ENCODE measurements at places on chromosomes 7 and 10. TPM values are rescaled to one million over a fixed set of nuclear protein-coding genes. Genes with fewer than 3 reads are reported as not detected.
A peak's percentile ranks its signal among the peaks of the same experiment; 100 is the strongest.

KLF14 gene
- total RNA-seq: not detected

EFCAB10 gene
- total RNA-seq: 3.2 TPM

GRCh38 chr10:107616031-107616430 is 451.5 kb upstream of the SORCS1 start:
- no peak for DNase-seq

RBM20 gene
- 0.37 TPM for total RNA-seq

DNA sequence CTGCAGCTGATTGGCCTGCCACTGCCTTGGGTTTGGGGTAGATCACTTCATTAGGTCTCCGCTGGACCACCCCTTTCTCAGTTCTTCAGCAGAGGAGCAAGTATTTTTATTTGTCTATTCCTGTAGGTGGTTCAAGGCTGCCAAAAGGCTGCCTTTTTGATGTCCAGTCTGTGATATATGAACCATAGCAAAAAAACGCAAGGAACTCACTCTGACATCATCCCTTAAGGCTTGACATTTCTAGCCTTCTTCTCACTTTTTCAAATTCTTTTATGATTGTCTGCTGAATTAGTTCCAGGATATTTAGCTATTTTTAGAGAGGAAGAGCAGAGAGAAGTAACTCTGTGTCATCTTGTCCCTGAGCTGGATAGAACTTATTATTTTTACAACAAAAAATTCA is 269.2 kb downstream of the BAMBI start:
- no peak for DNase-seq

DNA sequence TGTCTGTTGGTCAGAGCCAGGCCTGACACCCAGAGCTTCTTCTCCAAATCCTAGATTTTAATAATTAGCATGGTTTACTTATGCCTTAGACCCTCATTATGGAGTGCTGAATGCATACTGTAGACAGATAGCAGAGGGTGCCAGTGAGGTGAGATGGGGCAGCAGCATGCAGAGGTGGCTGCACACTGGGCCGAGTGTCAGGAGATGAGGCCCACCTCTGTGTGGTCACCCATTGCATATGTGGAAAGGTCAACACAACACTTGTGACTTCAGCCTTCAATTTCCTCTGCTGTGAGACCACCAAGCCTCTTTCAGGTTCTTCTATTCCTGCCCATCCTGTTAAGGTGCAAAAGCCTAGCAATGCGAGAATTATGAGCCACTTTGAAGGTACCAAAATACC is 39.7 kb upstream of the NMT2 start:
- DNase-seq: no peak

GRCh38 chr10:122459561-122460273 is 1.6 kb upstream of the HTRA1 start:
- no peak for DNase-seq

DNA sequence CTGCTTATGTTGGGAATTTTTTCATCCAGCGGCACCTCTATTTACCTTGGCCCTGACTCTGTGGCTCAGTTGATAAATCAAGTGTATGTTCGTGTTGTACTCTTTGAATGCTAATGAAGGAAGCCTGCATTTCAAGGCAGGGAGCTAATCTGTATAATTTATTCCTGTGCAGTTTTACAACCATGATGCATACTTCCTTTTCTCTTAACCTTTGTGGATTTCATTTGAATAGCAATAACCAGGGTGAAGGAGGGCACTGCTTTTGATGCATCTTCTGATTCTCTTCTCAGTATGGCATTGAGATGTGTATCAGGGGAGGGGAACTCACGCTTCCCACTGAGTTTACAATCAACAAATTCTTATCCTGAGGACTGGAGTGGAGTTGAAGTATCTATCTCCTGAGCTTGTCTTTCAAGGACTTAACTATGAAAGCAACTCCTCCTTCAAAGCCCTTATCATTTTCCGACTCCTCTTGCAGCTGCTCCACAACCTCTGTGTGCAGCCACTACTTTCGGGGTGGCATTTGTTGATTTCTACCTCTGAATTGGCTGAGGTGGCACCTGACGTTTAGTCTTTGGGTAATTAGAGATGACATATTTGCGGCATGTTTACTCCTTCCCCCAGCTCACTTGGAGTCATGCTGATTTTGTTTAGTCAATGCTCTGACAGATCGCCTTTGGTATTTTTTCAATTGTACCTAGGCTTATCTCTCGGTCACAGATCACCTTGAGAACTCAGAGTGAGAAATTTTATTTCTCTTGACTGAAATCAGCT is 275.2 kb downstream of the PHTF2 start:
- no peak for DNase-seq

DNA sequence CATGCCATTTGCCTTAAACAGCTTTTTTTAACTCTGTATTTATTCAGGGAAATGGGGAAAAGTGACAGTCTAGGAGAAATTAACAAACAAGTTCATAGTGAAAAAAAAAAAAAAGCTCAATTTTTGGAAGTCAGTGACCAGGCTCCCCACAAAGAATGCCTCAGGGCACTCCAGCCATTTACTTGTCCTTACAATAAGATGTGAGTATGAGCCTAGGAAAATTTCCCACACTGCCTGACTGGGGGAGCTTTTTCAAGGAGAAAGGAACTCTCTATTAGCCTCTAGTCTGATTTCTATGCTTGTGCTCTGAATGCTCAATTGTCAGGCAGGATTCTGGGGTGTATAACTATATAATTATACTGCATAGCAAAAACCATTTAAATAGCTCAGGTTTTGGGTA is 74.9 kb upstream of the NRBF2 start:
- no peak for DNase-seq

DNA sequence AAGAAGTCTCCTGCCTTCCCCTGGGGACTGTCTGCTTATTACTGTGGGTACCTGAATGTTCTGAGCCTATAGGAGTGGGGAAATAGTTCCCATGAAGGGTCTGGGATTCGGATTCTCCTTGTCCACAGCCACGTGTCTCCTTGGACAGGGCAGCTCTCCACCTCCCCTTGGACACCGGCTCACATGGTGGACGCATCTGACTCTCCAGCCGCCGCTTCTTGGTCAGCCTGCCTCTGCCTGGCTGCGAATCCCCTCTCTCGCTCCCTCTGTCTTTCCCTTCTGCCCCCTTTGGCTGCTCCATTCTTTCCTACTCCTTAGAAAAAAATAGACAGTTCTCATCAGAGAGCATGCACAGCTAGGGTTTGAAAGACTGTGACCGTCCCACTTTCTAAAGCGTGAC is 46.9 kb downstream of the JAKMIP3 start:
- no peak for DNase-seq

DNA sequence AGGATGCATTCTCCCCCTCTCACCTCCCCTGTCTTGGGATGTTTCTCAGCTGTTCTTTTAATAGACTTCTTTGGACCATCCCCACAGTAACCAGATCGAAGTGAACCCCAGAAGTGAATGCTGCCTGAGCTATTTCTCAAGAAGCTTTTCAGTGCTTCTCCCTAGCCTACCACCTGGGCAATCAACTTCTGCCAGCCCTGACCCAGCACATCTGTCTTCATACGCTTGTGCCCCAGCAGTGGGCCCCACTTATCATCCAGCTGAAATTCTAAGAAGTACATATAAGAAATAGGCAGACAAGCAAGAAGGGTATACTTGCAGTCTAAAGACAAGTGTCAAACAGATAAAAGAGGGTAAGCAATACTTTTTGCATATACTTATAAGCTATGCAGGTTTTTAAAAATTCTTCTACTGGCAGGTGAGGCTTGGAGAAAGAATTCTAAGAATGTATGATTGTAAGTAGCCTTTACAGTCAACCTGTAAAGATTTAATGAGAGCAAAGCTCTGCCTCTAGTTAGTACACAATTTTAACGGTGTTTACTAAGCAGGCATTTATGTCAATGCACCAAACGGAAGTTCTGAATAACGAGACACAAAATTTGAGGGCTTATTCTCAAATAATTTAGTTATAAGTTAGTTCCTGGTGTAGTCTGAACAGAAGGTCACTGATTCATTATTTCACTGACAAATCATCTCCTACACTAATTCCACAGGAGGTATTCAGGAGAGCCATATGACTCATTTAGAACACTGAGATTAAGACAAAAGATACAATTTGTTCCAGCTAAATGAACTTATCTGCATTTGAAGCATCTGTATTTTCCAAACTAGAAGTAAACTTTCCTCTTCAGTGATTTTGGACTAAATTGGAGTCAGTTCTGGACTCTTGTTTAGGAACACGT is 83.3 kb downstream of the RNLS start:
- DNase-seq: no peak

UPF2 gene
- total RNA-seq: 26.0 TPM

- DNase-seq: no peak
Measured at GRCh38 chr10:80211786-80212185, 6.4 kb upstream of the ANXA11 start.

ADCYAP1R1 gene
- total RNA-seq: 8.7 TPM

- no peak for DNase-seq
Measured at GRCh38 chr7:121369462-121369861, 26.6 kb downstream of the FAM3C start.

GRID1 gene
- 0.37 TPM for total RNA-seq

DNA sequence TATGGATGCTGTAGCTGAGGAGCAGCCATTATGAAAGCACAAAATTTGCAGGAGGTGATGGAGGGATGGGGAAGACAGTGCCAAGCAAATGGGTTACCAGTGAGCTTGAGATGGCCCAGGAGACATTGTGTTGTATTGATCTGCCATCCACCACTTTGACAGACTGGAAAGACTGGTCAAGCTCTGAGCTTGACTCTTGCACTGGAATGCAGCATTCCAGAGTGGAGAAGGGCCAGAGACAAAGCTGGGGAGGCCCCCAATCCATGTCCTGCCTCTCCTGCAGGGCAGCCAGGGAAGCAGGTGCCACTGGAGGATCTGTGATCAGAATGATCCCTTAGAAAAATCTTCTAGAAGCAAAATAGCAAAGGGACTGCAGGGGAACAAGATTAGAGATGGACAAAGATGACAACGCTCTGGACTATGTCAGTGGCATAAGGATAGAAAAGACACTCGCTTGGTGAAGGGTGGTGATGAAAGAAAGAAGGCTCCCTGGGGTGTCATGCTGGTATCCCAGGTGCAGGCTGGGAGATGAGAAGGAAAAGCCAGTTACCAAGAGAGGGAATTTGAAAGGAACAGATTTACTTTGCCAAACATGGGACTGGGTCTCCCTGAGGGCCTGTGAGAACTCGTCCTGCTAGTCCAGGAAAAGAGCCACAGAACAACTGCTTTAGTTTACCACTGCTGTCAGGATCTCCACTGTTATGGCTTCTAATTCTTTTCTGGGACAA is 5.0 kb downstream of the GSDME start:
- DNase-seq: no peak

- DNase-seq: no peak
Measured at GRCh38 chr10:13820119-13820963, 233.6 kb downstream of the PRPF18 start.

DNA sequence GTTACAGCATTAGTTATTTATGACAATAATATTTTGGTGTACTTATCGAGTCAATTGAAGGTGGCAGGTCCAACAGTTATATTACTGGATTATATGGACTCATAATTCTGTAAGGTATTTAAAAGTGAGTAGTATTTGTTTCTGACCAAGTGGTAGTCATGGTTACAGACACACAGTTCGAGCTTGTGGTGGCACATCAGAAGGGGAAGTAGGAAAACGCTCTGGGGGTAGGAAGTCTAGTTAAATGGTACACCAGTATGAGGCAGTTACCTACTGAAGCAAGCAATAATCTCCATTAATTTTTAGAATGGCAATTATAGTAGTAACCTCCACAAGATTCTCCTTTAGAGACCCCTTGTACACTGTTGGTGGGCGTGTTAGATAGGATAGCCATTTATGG is 541.2 kb downstream of the ETV1 start:
- no peak for DNase-seq

CYP26C1 gene
- 0.11 TPM for total RNA-seq

- DNase-seq: no peak
Measured at GRCh38 chr7:40827222-40828085, 692.6 kb downstream of the SUGCT start.

MYL10 gene
- not detected for total RNA-seq

- peak; percentile 88 for DNase-seq
Measured at GRCh38 chr10:86710987-86711512, 42.7 kb downstream of the LDB3 start.

CUZD1 gene
- total RNA-seq: 3.8 TPM

- DNase-seq: no peak
Measured at GRCh38 chr10:12448729-12449391, 99.5 kb downstream of the CAMK1D start.

- DNase-seq: no peak
Measured at GRCh38 chr7:116269466-116269865, 59.1 kb downstream of the TES start.

GRCh38 chr7:40288827-40289226 is 154.0 kb downstream of the SUGCT start:
- no peak for DNase-seq

TEX36 gene
- total RNA-seq: not detected

GRCh38 chr10:23630885-23631284 is 192.0 kb downstream of the OTUD1 start:
- DNase-seq: no peak

PTN gene
- total RNA-seq: 13.7 TPM

DNA sequence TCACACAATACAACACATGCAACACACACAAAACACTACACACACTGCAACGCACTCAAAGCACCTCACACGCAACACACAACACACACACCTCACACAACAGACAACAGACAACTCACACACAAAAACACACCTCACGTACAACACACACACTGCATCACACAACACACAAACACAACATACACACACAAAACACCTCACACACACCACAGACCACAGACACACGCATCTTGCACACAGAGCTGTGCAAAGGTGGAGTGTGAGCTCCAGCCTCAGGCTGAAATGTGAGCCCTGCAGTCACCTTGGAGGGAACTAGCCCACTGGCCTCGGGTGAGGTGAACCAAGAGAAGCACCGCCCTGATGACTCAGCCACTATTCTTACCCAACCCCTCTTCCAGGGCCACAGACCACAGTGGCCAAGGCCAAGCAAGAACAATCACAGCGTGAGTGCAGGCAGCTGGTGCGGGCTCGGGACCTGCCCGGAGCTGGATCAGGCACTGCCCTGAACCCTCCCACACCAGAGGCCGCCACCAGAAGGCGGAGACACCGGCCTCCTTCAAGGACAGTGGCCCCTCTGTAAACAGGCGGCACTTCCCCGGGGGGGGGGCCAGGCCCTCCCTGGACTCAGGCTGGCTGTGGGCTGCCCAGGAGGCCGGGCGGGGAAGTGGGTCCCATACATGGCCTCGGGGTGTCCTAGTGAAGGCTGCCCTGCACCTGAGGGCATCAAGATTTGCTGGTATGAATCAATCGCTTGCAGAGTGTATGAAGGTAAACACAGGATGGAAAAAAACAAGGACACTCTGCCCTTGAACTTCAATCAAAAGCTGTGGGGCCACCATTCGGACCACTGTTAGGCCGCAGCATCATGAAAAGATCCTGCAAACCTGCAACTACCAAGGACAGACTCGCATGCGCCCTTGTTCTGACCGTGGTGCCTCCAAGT is 106.7 kb downstream of the TNS3 start:
- DNase-seq: peak; percentile 56

CPXM2 gene
- 4.7 TPM for total RNA-seq

Measured in WTC11 (cell line).